Stimulated activated CD4-positive, alpha-beta T cell treated with anti-CD3 and anti-CD28 coated beads, TNF-alpha, amount 100 ng/mL, for 1 hour (primary cell): ENCODE measurements at places on chromosomes 2 and 18.
A peak's percentile ranks its signal among the peaks of the same experiment; 100 is the strongest.

DNA sequence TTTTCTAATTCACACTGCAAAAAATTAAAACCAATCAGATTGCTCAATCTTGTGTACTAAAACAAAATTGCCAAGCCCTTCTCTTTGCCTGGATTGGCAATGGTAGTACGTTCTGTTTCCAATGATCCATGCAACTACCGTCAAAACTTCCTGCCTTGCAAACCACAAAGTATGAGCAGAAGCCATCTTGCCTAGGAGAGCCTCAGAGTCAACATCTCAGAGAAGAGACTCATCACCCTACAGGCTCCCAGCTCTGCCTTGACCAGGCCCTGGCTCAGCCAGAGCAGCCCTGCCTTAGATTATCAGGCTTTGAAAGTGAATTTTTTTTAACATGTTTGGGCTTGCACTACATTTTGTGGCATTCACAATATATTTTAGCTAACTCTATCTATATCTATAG is 574.1 kb downstream of the SATB2 start:
- DNase-seq, result no peak

DNA sequence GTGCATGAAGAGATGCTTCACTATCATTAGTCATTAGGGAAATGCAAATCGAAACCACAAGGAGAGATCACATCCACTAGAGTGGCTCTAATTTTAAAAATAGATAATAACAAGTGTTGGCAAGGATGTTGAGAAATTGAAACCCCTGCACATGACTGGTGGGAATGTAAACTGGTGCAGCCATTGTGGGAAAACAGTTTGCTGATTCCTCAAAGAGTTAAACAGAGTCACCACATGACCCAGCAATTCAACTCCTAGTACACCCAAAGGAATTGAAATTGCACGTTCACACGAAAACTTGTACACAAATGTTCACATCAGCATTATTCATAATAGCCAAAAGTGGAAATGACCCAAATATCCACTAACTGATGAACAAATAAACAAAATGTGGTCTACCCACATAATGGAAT is 179.5 kb downstream of the BCL2 start:
- no peak for DNase-seq

DNA sequence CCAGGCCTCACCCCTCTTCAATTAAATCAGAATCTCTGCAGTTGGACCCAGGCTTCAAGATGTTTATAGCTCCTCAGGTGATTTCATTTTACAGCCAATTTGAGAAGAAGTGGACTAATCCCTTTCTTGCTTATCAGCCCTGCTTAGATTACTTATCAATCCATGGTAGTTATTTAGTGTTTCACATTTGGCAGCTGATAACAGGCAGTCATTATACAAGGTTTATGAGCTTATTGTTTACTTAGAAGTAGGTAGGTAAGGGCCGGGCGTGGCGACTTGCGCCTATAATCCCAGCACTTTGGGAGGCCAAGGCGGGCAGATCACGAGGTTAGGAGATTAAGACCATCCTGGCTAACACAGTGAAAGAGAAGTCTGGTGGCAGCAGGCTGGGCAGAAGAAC is 237.5 kb downstream of the CTNNA2 start:
- no peak for DNase-seq

- DNase-seq, result no peak
Observed at GRCh38 chr2:115610888-115611287, 1168.4 kb downstream of the DPP10 start.

GRCh38 chr18:76345901-76346300 is 149.1 kb downstream of the ZNF516 start:
- DNase-seq, result no peak

- no peak for DNase-seq
Observed at GRCh38 chr2:109284826-109285225, 155.8 kb downstream of the SH3RF3 start.

- no peak for DNase-seq
Observed at GRCh38 chr2:207734636-207735512, 23.4 kb downstream of the CCNYL1 start.

DNA sequence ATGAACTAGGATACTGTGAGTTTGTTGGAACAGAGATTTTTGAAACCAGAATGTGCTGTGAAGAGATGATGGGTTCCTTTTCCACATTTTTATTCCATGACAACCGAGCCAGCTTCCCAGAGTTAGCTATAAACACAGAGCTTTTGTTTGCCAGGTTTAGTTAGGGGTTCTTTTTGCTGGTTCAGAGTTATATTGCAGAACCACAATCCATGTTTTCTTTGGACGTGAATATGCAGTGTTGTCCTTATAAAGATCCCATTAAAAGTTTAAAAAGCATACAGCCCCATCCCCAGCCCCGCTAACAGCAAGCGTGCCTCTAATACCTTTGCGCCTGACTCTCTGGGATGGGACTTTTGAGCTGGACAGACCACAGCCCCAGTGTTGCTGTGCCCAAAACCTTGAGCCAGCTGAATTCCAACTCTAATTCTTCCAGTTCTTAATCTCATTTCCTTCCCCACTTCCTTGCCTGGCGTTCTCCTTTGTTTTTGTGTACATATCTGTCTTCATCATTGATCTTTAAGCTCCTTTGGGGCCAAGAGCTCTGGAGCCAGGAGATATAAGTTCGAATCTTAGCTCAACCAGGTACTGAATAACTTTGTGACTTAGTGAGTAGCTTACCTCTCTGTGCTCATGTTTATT is 72.3 kb downstream of the SPATS2L start:
- DNase-seq, result no peak

- DNase-seq, result peak; percentile 51
Observed at GRCh38 chr2:112623913-112624777, 21.6 kb upstream of the SLC20A1 start.

- no peak for DNase-seq
Observed at GRCh38 chr2:877747-878146, 72.9 kb upstream of the SNTG2 start.

- DNase-seq, result no peak
Observed at GRCh38 chr2:66665124-66665984, 230.4 kb downstream of the MEIS1 start.

GRCh38 chr18:24400587-24400986 is 3.0 kb upstream of the OSBPL1A start:
- DNase-seq, result no peak

GRCh38 chr2:171824086-171824485 is 70.0 kb downstream of the SLC25A12 start:
- DNase-seq, result no peak

- DNase-seq, result no peak
Observed at GRCh38 chr2:30683236-30683956, 123.8 kb downstream of the CAPN13 start.

DNA sequence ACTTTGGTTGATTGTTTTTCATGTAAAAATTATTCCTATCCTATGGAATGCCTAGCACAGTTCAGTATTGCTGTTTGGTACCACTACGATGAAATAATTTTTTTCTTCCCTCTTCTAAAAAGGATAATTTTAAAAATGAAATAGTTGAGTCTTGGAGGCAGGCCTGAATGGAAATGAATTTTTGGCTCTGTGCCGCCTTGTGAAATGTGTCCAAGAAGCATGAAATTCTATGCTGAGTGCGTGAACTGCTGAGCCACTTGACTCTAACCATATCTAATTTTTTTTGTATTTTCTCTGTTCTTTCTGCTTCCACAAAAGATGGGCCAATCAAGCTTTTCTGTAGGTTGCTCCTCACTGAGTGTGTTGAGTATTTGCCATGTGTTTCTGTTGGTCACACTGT is 95.0 kb downstream of the PRPF40A start:
- no peak for DNase-seq

DNA sequence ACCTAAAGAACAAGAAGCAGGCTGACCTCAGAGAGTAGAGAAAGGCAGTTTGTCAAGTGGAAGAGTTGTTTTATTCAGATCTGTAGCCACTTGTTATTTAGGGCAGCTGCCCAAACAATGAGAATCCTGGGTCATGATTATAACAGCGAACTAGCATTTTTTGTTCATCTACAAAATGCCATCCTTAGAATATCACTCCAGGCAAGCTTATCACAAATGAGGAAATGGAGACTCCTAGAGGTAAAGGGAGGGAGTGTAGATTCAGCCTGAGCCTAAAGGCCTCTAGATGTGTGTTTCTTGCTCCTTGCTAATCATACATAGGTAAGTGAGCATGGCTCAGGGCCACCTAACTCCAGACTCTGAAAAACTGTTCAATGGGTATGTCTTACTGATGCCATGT is 126.1 kb downstream of the HNMT start:
- no peak for DNase-seq

- DNase-seq, result no peak
Observed at GRCh38 chr2:10733566-10733925, 12.1 kb downstream of the ATP6V1C2 start.

DNA sequence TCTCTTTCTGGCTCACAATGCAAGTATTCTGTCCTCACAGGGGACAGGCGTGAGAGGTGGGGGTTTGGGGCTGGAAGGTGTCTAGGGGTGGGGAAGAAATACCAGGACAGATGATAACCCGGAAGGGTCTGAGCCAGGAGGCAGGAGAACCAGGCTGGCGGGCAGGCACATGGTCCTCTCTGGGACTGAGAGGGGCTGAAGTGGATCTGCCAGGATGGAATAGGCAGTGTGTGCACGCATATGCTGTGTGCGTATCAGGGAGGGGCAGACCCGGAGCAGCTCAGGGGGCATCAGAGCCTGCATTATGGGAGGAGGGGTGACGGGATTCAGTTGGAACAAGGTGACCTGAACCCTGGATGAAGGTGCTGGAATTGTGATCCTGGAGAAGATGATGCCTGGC is 157.3 kb downstream of the DYSF start:
- no peak for DNase-seq

DNA sequence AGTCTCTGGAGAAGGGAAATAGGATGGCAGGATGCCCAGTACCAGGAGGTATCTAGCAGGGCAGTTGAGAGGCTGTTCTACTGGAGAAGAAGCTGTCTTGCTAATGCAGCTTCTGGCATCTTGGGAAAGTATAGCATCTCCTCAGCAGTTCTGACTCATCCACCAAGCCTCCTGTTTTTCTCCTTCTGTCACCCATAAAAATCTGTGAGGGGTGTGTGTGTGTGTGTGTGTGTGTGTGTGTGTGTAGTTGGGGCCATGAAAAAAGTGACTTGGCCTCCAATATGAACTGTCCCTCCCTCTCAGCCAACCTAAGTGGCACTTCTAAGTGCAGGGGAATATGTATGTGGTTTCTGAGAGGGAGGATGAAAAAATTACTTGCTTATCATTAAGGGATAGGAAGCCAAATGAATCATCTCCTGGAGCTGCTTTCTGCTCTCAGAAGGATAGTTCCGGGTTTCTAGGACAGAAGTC is 83.9 kb downstream of the CBLN2 start:
- DNase-seq, result no peak

DNA sequence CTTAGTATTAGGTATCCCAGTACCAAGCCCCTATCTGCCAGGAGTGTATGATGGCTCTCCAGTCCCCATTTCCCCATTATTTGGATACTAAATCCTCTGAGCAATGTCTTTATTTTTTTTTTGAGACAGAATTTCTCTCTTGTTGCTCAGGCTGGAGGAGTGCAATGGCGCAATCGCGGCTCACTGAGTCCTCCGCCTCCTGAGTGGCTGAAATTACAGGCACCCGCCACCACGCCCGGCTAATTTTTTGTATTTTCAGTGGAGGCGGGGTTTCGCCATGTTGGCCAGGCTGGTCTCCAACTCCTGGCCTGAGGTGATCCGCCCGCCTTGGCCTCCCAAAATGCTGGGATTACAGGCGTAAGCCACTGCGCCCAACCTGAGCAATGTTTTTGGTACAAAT is 3.6 kb upstream of the PHLPP1 start:
- DNase-seq, result no peak

GRCh38 chr2:120450196-120450820 is 104.4 kb downstream of the INHBB start:
- no peak for DNase-seq

DNA sequence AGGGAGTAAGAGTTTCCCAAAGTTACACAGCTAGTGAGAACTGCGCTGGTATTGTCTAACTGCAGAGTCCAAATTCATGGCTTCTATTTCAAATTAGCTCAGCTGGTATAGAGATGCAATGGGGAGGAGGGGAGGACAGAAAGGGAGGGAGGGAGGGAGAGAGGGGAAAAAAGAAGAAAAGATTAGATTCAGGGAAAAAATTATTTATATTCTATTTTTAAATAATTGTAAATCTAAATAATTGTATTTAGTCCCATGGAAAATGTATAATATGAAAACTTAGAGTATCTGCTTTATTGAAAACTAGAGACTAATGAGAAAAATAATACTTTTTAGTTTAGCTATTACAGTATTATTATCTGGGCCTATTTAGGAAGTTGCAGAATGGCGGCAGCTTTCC is 37.3 kb upstream of the VIT start:
- DNase-seq, result no peak

DNA sequence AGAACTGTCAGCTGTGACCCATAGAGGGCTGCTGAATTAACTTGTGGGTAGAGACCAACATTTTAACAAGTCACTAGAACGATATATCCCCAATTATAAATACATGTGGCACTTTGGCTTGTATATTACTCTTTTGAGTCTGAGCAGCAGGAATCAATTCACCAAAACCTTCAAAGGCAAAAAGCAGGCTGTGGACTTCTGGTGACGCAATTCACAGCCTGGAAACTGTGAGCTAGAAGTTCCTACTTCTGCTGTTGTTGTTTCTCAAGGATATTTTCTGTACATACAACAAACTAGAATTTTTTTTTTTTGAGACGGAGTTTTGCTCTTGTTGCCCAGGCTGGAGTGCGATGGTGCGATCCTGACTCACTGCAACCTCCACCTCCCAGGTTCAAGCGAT is 37.3 kb downstream of the PTCD3 start:
- DNase-seq, result no peak

GRCh38 chr2:181742922-181743722 is 62.8 kb upstream of the NEUROD1 start:
- DNase-seq, result no peak

DNA sequence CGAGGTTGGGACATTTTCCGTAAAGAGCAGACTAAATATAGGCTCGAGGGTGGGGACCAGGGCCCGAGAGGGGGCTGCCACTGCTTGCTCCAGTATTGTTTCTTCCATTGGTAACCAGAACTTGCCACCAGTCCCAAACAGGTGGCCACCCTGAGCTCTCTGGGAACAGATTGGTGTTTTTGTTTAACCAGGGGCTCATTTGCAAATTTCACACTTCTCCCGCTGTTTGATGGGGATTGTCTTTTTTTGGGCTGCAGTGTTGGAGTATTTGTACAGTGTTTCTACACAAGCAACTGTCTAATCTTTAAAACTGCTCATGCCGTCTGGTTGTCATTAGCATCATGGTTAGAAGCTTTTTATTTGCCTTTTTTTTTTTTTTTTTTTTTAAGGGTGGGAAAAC is 8.5 kb downstream of the AGAP1 start:
- DNase-seq, result no peak

DNA sequence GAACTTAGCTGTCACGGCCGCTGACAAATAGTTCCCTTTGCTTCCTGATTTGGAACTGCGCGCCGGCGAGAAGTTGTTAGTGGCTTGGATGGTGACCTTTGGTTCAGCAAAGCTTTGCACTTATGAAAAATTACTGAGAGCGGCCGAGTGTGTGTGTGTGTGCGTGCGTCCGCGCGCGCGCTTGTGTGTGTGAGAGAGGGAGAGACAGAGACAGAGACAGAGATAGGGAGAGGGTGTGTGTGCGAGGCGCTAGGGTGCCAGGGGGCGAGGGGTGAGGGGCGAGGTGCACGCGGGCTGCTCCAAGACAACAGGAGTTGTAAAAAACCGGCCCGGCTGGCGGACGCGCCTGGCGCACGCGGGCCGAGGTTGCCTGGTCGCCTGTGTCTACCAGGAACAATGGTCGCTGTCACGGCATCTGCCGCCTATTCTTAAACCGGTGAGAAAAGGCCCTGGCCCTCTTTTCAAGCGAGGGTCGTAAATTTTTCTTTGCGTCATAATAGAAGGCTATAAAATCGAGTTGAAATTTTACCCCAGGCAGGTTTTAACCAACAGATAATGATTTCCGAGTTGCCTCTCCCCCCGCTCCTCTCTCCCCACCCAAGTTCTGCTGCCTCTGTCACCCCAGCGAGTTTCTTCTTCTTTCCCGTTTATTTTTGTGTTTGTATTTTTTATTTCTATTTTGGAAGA is 535 bp downstream of the HOXD3 start:
- DNase-seq, result no peak
